Lung microvascular endothelial cell (primary cell): ENCODE measurements at places on chromosomes 7 and 10.

DNA sequence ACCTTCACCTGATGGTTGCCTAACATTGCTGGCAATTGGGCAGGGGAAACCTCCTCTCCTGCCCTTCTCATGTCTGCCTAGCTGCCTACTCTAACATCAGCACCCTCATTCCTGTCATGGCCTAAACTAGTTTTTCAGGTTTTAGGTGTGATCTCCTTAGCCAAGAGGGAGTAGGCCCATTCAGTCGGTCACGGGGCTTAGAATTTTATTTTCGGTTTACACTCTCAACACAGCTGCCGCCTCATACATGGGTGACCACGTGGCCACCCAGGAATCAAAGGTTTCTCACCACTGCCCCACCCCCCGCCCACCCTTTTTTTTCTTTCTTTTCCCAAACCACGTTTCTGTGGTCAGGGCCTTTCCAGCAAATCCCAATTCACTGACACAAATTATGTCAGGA, 97.2 kb downstream of the RALA start:
- no peak for DNase-seq

- DNase-seq: no peak
Observed at GRCh38 chr10:7515439-7515838, 104.6 kb upstream of the SFMBT2 start.

DNA sequence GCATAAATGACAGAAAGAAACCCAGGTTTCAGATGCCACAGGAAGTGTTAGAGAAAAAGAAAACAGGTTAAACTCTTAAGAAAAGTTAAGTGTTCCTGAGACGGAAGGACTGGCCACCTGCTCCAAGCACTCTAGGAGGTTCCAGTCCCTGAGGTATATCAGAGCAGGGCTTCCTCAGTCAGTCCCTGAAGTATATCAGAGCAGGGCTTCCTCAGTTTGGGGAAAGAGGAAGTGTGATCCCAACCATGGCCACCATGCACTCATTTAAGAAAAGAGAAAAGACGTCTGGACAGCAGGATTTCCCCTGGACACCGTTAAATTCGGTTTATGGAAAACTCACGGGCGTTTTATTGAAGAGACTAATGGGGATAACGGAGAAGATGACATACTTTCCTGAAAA, 133.4 kb upstream of the PFKP start:
- no peak for DNase-seq

DNA sequence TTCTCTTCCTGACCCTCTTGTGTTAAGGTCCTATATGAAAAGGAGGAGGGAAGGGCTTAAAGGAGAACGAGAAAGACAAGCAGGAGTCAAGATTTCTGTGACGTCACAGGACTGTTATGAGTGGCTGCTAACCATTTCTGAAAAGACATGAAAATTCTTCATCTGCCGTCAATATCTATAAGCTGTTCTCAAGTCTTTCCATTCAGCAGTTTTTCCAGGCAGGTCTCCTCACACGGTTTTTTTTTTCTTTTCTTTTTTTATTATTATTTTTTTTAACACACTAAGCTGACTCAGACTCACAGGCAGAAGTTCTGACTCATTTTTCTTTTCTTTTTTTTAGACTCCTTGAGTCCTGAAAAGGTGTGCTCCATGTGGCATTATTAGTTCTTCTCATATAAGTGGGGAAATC, 72.0 kb downstream of the DGKI start:
- no peak for DNase-seq

DNA sequence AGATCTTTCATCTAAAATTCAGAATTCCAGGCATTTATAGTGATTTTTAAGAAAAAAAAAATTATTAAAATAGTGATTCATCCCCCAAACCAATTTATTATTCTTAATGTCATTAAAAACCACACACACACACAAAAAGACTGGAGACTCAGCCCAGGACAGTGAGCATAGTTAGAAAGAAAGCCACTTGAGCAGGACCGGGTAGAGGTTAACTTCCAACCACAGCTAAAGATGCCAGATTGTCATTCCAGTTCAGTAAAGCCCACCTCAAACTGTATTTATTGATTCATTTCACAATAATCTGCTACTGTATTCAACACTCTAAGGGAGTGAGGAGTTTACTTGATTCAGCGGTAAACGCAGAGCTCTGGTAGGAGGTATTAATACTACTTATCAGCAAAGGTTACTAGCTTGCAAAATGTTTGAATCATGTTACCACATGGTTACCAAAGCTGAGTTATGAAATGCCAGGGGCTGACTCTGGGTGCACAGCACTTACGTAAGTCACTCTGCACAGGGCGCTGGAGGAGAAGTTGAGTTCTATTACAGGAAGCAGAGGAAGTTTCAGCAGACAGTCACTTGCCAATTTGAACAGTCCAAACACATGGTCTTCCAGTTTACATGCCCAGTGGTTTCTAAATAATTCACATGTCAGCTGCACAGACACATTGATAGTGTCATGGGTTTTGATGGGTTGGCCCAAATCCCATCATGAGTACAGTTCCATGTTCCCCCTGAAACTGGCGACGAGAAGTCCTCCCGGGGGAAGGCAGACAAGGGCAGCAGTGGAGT, 64.6 kb downstream of the KLF6 start:
- DNase-seq: peak; percentile 51

DNA sequence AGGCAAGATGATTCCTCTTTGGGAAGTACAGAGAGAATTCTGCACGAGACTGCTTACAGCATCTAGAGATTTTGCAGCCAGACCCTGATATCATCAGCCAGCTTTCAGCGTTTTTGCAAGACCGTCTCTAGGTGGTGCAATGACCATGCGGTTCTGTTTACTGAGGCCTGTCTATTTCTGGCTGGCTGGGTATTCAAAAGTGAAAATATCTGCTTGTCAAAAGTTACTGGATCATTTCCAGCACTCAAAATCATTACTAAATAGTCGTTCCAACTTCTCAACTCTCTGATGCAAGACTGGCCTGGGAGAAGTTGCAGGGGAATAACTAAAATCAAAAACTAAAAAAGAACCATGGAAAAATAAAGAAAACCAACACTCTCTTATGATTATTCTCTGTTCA, 240.1 kb downstream of the ELMO1 start:
- DNase-seq: peak; percentile 92

DNA sequence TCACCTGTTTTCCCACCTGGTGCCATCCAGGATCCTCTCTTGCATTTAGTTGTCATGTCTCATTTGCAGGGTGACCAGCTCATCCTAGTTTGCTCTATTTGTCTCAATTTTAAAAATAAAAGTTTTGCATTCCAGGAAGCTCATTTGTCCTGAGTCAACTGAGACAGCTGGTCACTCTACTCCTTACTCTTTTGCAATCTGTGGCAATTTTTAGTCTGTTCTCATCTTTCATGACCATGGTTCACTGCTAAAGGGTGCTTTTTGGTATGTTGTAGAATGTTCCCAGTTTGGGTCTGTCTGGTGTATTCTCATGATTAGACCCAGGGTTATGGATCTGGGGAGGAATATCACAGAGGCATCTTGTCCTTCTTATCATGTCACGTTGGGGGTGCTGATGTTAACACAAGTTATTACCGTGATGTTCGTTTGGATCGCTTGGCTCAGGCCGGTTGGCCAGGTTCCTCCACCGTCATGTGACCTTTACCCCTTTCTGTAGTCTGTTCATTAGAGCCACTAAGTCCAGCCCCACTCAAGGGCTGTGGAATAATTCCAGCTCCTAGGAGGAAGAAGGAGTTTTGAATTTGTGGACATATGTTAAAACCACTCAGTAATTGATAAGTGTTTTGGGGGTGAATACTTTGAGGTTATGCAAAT, 103.3 kb upstream of the IGFBP3 start:
- no peak for DNase-seq
